ENCODE measurements at places on chromosomes 3 and 15.

DNA sequence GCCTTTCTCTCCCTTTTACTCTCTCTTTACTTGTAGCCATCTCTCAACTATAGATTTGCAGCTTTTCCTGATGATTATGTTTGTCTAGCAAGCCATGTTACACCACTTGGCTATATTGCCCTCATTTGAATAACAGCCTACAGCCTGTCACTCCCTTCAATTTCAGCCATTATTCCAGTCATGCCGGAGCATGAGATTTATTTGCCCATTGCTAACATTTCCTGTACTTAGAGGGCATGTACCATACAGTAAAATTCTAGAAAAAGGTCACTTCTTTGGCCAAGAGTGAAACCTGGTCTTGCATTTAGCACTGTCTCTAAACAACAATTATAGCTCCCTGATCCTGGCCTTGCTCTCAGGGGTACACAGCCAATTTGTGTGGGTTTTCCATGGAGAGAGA is 221.7 kb upstream of the TMC3 start:
- no peak for DNase-seq

GRCh38 chr3:64161481-64161952 is 63.7 kb downstream of the PRICKLE2 start:
- DNase-seq = no peak

DNA sequence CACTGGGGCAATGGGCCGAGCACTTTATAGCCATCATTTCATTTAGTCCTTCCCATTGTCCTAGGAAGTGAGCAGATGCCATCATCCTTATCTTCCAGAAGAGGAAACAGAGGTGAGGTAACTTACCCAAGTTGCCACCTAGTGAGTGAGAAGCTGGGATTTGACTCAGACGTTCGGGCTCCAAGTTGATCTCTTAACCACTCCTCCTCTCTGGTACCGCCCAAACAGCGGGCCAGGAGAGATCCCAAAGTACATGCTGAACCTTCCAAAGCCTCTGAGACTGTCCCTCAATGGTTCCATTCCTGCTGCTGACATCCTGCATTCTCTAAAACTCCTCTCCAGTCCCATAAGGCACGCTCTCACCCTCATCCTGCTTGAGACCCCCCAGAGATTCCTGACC is 56.2 kb downstream of the EXOG start:
- no peak for DNase-seq

DNA sequence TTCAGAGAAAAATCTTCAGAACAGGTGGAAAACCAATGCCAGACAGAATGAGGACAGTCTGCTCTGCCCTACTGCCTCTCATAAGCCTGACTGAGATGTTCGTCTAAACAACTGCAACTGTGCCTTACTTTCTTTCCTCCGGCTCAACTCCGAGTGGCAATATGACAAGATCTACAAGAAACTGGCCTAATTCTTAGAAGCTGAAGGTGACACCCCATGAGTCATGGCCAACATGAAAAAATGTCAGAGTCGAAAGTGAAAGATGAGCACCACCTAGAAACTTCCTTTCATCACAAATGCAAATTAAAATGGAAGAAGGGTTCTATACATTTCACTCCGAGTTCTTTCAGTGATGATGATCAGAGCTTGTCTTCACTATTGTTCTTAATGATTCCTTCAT is 12.9 kb downstream of the PCYT1A start:
- no peak for DNase-seq

DNA sequence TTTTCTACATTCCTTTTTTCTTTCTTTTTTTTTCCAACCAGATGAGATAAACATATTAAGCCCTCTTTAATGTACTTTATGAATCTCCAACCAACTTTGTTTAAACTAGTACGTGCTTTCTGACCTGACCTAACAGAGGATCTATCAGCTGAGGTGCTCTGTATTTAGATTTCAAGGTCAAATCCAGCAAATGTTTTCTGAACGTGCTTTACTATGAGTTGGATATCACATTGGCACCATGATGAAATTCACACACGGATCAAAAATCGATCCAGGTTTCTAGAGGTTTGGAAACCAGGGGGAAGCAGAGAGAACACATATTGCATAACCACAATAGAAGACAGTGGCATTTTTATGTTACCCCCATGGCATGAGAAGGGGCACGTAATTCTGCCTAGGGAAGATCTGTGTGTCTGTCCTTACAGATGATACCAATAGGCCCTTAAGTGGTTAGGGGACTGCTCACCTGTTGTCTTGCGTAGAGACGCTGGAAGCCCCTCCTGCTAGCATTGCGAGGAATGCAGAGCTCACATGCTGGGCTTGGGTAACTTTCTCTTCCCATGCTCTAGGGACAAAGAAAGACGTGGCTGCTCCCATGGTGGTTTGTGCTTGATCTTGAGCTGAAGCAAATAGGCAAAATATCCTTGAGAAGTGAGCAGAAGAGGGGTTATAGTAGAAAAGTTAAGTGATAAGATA is 59.3 kb upstream of the ABHD10 start:
- DNase-seq = peak; percentile 38

GRCh38 chr3:50201573-50202315 is 3.3 kb upstream of the SLC38A3 start:
- DNase-seq = no peak

DNA sequence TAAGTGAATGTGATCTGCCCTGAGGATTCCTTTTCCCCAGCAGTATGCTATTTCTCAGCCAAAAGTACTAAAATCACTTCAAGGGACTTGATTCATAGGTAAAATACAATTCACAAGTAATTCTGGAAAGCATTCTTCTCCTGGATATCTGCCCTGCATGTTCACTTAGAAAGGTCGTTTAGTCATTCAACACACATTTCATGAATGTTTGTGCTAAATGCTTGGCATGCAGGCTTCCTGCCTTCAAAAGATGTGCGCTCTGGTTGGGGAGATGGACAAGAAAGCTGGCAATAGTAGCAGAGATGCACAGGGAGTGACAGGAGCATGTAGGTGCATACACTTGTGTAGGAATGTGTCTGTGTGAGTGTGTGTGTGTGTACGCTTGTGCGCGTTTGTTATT is 360.7 kb downstream of the PTPRG start:
- DNase-seq = no peak

DNA sequence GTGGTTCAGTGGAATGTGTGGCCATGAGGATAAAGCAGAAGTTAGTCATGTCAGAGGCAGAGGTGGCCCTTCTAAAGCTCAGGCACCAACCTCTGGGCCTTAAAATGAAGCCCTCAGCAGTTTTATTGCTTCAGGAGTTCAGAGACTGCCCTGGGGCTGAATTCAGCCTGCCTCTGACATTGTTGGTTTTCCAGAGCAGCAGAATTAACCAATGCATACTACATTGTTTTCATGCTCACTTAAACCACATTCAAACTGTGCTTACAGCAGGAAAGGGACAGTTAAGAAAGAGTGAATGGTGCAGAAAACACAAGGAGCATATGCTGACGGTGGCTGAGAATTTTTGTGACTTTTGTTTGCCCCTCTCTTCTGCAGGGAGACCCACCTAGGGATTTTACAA is 320.2 kb downstream of the CHST2 start:
- DNase-seq = no peak

GRCh38 chr3:142961539-142961938 is 1.9 kb downstream of the PAQR9 start:
- DNase-seq = no peak

DNA sequence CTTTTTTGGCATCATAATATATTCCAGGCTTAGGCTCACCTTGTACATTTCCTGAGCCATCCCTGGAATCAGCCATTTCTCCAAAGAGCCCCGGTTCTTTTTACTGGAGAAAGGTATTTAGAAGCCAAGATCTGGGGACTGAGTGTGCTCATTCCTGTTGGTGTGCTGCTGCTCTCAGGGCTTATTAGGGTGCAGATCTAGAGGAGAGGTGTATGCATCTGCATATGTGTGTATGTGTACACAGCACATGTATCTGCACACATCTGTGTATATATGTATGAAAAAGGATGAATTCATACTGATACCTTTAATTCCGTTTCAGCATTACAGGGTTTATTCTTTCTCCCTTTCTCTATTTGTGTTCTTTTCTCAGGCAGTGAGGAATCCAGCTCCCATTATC is 162.1 kb upstream of the BHLHE40 start:
- DNase-seq = no peak

Measured in H1 (cell line).